ENCODE measurements at places on chromosomes 7 and 10. TPM values are rescaled to one million over a fixed set of nuclear protein-coding genes. Genes with fewer than 3 reads are reported as not detected.

Gene UBE2D4
- 18.1 TPM for total RNA-seq

Gene BLNK
- 1.2 TPM for total RNA-seq

Gene PTF1A
- not detected for total RNA-seq

Gene SERPINE1
- total RNA-seq = 1.6 TPM

DNA sequence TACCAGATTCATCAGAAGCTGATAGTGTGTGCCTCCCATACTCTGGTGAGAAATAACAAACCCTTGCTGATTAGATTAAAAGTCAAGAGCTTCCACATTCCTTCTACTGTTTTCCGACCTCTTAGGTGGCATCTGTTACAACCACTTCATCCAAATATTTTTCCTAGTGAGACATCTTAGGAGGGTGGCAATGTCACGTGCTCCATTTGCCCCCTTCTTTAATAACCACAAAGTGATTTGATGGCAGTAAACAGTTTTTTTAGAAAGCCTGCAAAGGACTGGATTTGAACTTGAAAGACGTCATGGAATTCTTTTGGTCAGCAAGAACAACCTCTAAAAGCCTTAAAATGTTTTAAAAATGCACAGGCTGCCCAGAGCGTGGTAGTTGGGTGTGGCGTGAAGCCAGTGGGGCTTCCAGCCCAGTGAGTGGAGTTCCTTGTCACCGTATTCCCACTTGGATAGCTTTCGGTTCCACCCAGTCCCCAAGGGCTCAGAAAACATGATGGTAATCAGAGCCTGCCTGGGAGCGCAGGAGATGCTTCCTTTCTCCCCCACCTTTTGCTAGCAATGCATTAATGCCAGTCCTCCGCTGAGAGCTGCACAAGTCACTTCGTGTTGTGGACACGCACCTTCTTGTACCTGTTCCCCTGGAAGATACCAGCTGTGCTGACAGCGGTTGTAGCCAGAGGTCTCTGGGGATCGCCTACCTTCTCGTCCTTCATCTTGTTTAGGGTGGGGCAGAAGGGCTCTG lies 256.4 kb downstream of the KIAA1217 start:
- no peaks in the 10 kb centered on the region for H3K27me3 ChIP-seq
- no peak overlapping the region for H3K27ac ChIP-seq
- H3K4me1 ChIP-seq = peaks cover 24% of the 10 kb centered on the region
- peak; percentile 17 for DNase-seq
- no peaks in the 10 kb centered on the region for H3K36me3 ChIP-seq

- H3K36me3 ChIP-seq = no peaks in the 10 kb centered on the region
- DNase-seq = no peak
- no peak overlapping the region for H3K4me3 ChIP-seq
- H3K27ac ChIP-seq = no peak overlapping the region
Measured at GRCh38 chr10:10133281-10133680, 884.4 kb upstream of the CELF2 start.

DNA sequence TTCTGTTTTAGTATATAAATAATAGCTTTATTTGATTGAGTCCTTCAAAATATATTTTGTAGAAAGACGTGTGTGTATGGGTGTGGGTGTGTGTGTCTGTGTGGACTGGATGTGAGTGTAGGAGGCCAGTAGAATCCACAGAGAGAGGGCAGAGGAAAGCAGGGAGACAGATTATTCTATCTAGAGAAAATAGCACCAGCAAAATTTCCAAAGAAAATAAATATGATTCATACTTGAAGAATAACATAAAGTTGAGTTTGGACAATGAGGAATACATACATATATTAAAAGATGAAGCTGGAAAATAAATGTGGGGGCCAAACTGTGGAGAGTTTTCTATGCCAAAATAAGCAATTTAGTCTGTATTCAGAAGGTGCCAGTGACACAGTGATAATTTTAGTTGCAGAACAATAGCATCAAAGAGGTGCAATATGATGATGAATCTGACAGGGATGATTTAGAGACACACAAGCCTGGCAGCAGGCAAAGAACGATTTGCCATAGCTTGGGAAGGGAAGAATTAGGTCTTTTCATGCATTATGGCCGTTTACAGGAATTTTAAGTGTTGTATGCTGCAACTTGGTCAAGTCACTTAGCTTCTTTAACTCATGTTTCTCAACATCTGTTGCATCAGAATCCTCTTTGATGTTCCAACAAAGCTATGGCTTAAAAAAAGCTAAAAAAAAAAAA lies 121.3 kb downstream of the SEMA3A start:
- no peaks in the 10 kb centered on the region for H3K4me1 ChIP-seq
- peak; percentile 23 for DNase-seq
- H3K27me3 ChIP-seq = no peaks in the 10 kb centered on the region

DNA sequence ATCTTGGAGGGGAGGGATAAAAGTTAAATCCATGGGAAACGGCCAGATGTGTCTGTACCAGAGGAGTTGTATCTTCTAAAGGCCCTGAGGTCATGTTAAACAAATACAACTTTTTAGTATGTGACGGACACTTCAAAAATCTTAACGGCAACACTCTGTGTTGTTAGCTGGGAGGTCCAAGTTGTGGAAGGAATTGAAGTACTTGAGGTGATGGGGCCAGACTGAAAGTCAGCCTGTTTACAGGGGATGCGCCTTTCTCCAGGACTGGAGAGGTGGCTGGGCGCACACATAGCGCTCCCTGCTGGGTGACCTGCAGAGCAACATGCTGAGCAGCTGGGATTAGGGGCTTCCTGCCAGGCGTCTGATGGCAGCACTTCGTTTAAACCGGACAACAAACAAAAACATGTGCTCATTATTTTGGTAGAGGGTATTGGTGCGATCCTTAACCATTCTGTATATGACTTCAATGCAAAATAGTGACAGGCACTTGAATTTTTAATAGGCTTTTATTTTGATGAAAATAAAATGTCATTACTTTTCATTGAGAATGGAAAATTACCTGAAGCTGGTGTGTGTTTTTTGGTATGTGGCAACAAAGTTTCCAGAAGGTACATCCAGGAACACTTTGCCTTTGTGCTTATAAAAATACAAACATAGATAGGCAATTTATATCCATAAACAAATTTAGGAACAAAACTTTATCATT lies 198.2 kb downstream of the MLLT10 start:
- peaks cover 6% of the 10 kb centered on the region for H3K4me1 ChIP-seq
- DNase-seq = peak; percentile 90
- H3K4me3 ChIP-seq = no peak overlapping the region
- H3K36me3 ChIP-seq = peaks cover 24% of the 10 kb centered on the region

DNA sequence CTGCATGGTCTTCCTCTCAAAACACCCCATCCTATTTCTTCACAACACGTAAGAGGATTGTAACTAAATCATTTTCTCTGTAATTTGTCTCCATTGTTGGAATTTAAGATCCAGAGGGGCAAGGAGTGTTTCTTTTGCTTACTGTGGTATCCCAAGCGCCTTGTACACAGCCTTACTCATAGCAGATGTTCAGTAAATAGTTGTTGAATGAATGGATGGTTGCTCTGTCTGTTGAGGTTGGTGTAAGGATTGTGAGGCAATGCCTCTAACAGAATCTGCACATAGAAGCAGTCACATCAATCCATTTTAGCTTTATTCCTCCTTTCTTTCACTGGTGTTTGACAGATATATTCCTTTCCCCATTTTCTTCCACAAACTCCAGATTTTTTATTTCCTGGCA lies 90.1 kb downstream of the ZNF365 start:
- no peak overlapping the region for H3K27ac ChIP-seq
- no peaks in the 10 kb centered on the region for H3K4me1 ChIP-seq
- H3K36me3 ChIP-seq = no peaks in the 10 kb centered on the region
- no peak for DNase-seq
- no peak overlapping the region for H3K4me3 ChIP-seq

- no peaks in the 10 kb centered on the region for H3K27me3 ChIP-seq
- DNase-seq = no peak
- peaks cover 9% of the 10 kb centered on the region for H3K36me3 ChIP-seq
- no peak overlapping the region for H3K27ac ChIP-seq
Measured at GRCh38 chr7:23264916-23265458, 18.4 kb downstream of the GPNMB start.

DNA sequence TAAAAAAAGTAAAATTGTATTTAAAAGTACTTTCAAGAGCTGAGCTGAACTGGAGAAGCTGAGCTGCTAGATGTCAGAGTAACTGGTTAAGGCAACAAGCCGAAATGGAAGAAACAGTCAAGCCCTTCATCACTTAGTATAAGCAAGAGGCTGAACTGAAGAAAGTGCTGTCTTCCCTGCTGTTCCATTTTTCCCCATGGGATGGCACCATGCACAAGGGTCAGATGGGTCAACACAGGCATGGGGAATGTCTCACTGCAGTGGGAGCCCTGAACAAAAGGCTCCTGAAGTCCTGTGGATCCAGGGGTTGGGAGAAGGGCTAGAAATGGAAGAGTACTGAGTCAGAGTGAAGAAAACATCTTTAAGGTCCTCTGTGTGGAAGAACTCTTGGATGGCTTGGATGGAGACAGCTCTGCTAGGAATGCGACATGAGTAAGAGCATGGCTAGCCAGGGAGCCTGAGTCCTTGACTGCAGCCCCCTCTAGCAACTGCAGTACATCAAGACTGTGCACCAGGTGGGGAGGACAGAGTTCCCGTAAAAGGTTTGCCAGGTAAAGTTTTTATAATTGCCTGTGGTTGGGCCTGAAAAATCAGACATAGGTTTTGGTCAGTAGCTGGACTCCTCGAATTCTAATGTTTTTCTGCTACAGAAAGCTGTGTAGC lies 348.3 kb downstream of the GPR158 start:
- DNase-seq = no peak
- no peaks in the 10 kb centered on the region for H3K27me3 ChIP-seq
- no peaks in the 10 kb centered on the region for H3K4me1 ChIP-seq
- H3K27ac ChIP-seq = no peak overlapping the region
- no peak overlapping the region for H3K4me3 ChIP-seq

GRCh38 chr10:15744217-15744865 lies 24.6 kb upstream of the ITGA8 start:
- peak; percentile 45 for DNase-seq
- H3K27me3 ChIP-seq = no peaks in the 10 kb centered on the region
- H3K27ac ChIP-seq = peak overlapping the region; percentile 90
- peaks cover 50% of the 10 kb centered on the region for H3K4me1 ChIP-seq
- H3K4me3 ChIP-seq = no peak overlapping the region
- no peaks in the 10 kb centered on the region for H3K36me3 ChIP-seq

DNA sequence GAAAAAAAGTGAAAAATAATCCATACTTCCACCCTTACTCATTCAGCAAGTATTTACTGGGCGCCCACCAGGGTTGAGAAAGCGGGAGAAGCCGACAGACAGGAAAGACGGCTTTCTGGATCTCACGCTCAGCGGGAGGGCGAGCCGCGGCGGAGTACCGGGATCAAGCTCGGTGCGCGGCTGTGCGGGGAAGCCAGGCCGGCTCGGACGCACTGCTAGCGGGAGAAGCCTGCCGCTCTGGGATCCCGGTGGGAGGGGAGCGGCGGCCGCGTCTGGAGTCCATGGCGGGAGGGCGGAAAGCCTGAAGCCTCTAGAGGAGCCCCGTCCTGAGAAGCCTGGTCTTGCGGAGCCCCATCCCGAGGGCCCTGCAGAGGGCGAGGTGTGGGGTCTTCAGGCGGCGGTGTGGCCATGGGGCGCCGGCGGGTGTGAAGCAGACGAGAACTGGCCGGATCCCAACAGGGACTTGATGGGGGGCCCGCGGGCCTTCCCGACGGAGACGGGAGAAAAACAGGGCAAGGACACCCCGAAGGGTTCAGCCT lies 82.9 kb downstream of the VIPR2 start:
- H3K4me1 ChIP-seq = peaks cover 8% of the 10 kb centered on the region
- DNase-seq = peak; percentile 24
- H3K36me3 ChIP-seq = no peaks in the 10 kb centered on the region
- H3K27me3 ChIP-seq = peaks cover 6% of the 10 kb centered on the region

- no peaks in the 10 kb centered on the region for H3K4me1 ChIP-seq
- no peak overlapping the region for H3K27ac ChIP-seq
- peak; percentile 71 for DNase-seq
- peaks cover 9% of the 10 kb centered on the region for H3K36me3 ChIP-seq
Measured at GRCh38 chr10:127117125-127117524, 79.3 kb downstream of the INSYN2A start.

DNA sequence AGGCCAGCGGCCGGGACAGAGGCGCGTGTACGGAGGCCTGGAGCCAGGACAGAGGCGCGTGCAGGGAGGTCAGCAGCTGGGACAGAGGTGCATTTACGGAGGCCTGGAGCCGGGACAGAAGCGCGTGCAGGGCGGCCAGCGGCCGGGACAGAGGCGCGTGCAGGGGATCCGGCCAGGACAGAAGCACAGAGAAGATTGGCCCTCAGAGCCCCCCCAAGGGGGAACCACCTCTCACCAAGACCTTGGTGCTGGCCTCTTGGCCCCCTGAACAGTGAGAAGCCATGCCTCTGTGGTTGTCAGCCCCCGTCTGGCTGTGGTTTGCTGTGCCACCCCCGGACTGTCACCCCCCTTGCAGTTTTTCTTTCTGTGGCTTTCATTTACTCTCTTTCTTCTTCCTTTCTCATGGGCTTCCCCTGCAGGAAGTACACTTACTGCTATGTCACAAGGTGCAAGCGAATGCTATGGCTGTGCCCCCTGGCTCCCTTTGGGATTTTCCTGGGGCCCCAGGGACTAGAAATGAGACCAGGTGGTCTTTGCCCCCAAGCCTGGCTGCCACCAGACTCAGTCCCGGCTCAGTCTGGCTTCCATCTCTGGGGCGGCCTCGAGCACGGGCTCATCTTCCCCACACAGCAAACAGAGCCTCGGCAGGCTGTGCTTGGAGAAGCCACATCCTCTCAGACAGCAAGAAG lies 41.1 kb downstream of the INSIG1 start:
- no peak overlapping the region for H3K4me3 ChIP-seq
- no peak for DNase-seq
- no peaks in the 10 kb centered on the region for H3K36me3 ChIP-seq
- H3K27ac ChIP-seq = no peak overlapping the region
- peaks cover 38% of the 10 kb centered on the region for H3K27me3 ChIP-seq
- no peaks in the 10 kb centered on the region for H3K4me1 ChIP-seq

DNA sequence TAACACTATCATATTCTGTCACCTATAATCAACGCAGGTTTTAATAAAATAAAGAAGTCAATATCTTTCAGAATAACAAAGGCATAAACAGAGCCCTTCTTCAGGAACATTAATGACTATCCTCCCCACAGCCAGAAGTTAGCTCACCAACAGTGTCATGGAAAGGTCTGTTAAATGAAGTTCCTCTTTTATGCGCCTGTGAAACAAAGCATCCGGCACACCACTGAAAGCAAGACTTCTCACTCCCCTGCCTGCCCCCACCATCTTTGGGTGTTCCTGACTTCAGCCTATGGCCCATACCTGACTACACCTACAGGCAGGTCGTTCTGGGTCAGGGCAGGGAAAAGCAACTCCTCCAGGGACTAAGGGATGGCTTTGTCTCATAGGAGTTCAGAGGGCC lies 205.4 kb downstream of the FANK1 start:
- peaks cover 4% of the 10 kb centered on the region for H3K36me3 ChIP-seq
- H3K4me3 ChIP-seq = no peak overlapping the region
- H3K4me1 ChIP-seq = peaks cover 24% of the 10 kb centered on the region
- no peaks in the 10 kb centered on the region for H3K27me3 ChIP-seq
